ENCODE measurements at places on chromosomes 1 and 21.

GRCh38 chr1:107362468-107363140 is 221.8 kb downstream of the NTNG1 start:
- DNase-seq: no peak

- DNase-seq: no peak
Measured at GRCh38 chr1:58717979-58718378, 18.1 kb upstream of the MYSM1 start.

GRCh38 chr1:116991171-116991845 is 10.3 kb upstream of the CD101 start:
- DNase-seq: no peak

DNA sequence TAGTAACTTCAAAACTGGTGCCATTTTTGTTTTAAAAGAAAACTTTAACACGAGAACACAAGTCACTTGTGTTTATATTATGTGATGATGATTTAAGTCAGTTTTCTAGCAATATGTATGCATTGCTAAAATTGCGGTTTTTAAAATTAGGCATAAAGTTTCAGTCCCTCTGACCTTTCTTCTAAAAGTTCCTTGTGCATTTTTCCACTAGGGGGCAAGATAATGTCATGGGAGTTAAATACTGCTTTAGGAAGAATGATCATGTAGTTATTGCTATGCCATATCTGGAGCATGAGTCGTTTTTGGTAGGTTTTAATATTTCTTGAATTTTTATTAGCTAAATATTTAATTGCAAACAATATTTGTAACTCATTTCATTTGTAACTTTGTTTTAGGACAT is 10.7 kb downstream of the CDC7 start:
- no peak for DNase-seq

- DNase-seq: no peak
Measured at GRCh38 chr1:41498391-41498790, 13.9 kb upstream of the EDN2 start.

DNA sequence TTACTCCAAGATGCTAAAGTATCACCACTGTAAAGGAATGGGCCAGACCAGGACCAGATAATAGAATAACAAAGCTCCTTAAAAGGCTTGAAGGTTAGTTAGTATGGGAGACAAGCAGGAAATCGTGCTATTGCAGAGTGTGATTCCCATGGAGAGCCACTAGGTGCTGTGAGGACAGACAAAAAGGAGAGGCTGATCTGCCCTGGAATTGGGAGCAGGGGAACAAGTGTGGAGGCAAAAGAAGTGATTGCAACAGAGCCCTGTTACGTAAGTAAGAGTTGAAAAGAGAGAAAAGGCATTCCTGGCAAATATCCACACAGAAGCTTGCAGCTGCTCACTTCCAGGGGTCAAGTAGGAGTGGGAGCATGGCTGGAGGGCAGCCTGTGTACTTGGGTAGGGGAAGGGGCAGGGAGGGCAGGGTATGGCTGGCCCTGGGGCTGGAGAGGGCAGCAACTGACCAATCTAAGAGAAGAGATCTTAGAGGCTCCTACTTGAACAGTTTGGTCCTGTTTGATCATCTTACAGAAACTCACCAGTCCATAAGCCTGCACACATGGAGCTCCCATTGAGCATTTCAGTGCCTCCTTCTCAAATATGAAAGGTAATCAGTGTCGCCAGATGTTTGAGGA is 207.7 kb upstream of the GJB5 start:
- DNase-seq: no peak

DNA sequence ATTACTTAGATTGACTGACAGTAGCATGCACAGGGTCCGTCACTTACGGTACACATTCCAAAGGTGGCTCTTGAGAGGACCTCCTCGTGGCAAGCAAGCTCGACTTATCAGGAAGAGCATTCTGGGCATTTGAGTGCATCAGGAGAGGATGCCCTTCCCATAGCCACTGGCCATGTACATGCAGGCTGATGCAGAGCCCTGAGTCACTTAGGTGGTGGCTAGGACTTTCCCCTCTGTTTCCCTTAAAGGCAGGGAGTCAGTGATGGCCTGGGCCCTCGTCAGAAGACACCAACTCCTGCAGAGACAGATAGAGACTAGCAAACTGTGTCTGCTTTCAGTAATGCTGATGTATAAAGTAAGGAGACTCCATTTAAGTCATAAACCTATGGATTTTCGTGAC is 12.9 kb downstream of the EXO1 start:
- no peak for DNase-seq

GRCh38 chr1:221812088-221812752 is 70.3 kb upstream of the DUSP10 start:
- no peak for DNase-seq

- DNase-seq: no peak
Measured at GRCh38 chr1:67451356-67451755, 21.2 kb upstream of the SERBP1 start.

- no peak for DNase-seq
Measured at GRCh38 chr1:26288311-26288941, 8.5 kb downstream of the SH3BGRL3 start.

DNA sequence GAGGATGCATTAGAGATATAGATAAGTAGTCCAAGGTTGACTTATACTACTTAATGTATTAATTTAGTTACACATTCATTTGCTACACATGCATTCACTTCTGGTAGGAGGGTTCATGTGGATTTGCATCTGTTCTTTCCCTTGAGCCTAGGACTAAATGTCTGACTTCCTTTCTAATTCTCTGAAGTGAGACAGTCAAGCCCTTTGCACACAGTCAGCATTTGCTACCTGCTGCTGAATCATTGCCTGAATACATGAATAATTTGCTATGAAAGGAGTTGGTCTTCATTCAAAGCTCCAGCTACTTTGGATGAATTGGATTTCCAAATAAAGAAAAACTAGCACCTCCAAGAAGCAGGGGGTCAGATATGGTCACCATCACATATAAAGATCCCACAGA is 154.8 kb upstream of the DAB1 start:
- DNase-seq: no peak

GRCh38 chr1:6299557-6300165 is 38.8 kb upstream of the GPR153 start:
- no peak for DNase-seq

GRCh38 chr21:37655611-37656300 is 260.5 kb downstream of the KCNJ6 start:
- no peak for DNase-seq

- no peak for DNase-seq
Measured at GRCh38 chr1:37035796-37036666, 1.7 kb upstream of the GRIK3 start.

DNA sequence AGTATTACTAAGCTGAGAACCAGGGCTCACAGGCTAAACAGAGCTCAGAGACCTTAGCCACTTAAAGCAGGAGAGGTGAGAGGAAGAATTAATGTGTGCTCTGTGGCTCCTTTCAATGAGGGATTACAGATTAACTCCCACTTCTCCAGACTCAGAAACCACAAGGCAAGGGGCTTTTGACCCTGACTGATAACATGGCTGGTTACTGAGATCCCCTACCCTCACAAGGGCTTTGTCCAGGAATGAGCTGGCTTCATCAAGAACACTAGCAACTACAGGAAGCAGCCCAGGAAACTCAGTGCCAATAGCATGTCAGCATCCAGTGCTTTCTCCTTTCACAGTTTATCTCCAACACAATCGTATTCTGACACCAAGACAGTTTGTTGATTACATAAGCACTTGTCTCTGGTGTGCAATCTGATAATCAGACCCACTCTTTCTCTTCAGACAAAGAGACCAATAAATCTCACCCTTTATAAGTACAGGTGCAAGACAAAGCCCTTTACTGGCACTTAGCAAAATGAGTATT is 38.8 kb downstream of the ERI3 start:
- no peak for DNase-seq

- DNase-seq: no peak
Measured at GRCh38 chr1:62676611-62677356, 11.4 kb downstream of the DOCK7 start.

GRCh38 chr1:22045604-22046228 is 6.8 kb upstream of the CDC42 start:
- no peak for DNase-seq

DNA sequence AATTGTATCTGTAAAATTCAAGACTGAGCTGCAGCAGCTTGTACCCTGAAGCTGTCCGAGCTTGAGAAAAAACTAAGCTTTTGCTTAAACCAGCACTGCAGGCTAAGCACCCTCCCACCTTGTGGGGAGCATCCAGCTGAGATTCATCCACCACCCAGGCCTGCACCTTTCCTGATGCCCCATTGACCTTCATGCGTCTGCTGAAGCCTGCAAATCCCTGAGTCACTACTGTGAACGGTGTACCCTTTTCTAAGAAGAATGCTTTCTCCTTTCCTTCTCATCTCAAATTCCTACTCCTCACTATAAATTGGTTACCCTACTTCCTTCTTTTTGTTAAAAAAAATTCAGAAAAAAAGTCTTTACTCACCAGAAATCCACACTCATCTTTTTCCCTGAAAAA is 90.9 kb upstream of the RGS18 start:
- DNase-seq: no peak

DNA sequence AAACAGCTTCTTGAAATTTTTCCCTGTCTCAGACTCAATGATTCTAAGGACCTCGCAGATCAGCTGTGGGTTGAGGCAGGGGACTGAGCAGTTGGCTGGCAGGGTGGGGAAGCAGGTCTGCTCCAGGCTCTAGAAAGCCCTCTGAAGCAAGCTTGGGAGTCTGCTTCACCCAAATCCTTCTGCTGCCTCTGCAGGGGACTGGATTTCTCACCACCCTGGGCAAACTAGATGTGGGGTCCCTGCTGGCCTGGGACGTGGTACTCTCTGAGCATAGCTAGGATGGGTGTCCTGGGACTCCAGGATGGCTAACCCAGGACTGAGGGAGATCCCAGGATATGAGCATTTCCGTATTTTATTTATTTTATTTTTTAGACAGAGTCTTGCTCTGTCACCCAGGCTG is 89.3 kb downstream of the LAMC2 start:
- no peak for DNase-seq

DNA sequence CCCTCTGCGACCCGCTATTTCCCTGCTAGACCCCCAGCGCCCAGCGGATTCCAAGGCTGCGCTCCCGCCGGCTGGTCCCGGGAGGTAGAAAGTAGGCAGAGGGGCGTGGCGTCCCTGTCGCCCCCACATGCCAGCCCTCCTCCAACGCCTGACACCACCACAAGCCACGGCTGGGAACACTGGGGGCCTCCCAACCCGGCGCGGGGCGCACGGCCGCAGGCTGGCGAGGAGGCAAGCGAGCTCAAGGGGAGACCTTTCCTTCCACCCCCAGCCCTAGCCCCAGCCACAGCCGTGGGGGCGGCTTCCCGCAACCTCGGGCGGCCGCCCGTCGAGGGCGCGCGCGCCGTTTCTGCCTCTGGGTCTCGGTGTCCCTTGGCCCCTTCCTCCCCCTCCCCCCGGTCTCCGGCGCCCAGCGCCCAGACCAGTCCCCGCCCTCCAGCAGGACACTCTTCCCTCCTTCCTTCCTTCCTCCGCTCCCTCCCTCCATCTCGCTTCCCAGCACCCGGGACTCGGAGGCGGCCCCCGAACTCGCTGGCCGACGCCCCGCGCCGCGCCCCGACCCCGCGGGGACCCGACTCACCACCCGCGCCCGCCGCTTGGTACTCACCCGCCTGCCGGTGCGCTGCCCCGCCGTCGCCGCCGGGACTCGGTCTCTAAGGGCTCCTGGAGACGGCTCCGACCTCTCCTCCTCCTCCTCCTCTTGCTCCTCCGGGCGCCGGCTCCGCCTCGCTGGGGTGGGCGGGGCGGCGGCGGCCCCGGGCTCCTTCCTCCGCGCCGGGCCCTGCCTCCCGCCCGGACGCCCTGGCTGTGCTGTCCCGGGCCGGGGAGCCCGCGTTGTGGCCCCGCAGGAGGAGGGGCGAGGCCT is at the start of gene GNG12:
Gene GNG12, minus strand, starts transcription at position 731 of the 865 bp plus-strand sequence. CDS start 125,781 bp downstream, outside the sequence.
- DNase-seq: peak; percentile 37

DNA sequence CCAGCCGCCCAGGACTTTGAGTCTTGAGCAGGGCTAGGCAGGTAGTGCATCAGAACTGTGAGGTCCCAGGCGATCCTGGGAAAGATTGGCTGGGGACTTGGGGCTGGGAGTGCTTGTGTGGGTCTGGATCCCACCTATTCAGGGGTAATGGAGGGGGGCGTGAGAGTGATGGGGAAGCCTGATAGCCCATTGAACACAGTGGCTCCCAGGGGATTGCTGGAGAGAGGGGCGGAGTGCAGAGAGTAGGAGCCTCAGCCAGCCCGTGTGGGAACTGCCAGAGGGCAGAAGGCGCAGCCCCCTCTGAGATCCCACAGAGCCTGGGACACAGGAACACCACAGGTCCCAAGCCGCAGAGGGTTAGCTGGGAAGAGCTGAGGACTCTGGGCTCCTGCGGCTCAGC is 19.3 kb upstream of the PDZK1IP1 start:
- DNase-seq: no peak

GRCh38 chr1:172105230-172105629 is 263.9 kb downstream of the DNM3 start:
- DNase-seq: no peak

DNA sequence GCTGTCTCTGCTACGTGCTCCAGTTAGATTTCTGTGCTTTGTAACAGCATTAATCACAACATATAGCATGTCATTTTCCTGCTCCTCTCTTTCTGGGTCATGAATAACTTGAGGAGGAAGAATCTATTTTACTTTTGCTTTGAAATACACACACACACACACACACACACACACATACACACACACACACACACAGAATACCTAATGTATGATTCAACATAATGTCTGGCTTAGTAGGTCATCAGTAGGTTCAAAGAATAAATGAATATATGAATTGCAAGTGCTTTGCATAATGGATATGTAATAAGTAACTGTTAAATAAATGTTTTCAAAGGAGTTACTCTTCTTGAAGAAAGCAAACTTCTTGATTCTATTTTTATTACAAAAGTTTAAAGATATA is 249.0 kb downstream of the PDE4B start:
- DNase-seq: no peak

DNA sequence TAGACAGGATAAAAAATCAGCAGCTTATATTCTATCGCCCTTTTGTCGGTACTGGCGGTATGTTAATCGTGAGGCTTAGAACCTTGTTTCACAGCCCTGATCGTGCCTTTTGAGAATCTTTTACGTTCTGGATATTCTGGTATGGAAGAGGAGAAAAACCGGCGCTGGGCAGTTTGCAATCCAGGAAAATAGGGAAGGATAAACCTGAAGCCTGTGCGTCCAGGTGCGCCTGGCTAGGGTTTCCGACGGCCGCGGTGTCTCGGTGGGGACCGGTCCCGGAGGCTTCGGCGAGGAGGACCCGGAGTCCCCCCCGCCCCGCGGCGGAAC is 258 bp upstream of the SYPL2 start:
- no peak for DNase-seq

- no peak for DNase-seq
Measured at GRCh38 chr1:146016891-146017290, 4.6 kb downstream of the HJV start.
